ENCODE measurements at places on chromosomes 7 and 10.

- no peak for DNase-seq
These were observed 29.0 kb downstream of the AGAP3 start for GRCh38 chr7:151115121-151115835.

DNA sequence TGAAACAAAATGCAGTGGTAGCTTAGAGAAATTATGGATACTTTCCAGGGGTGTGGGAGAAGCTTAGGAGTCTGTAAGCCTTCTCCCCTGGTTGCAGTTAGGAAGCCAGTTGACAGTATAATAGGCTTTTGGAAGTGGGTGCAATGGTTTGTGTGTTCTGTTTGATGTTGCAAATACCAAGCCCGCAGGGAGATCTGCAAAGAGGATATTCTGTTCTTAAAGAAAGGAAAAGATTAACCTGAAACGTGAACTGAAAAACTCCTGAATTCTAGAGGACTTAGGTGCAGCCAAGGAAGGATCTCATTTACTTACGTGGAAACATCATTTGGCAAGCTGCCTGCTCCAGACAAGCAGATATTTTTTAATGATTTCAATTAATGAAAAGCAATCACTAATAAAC, 496.6 kb downstream of the AUTS2 start:
- no peak for DNase-seq

DNA sequence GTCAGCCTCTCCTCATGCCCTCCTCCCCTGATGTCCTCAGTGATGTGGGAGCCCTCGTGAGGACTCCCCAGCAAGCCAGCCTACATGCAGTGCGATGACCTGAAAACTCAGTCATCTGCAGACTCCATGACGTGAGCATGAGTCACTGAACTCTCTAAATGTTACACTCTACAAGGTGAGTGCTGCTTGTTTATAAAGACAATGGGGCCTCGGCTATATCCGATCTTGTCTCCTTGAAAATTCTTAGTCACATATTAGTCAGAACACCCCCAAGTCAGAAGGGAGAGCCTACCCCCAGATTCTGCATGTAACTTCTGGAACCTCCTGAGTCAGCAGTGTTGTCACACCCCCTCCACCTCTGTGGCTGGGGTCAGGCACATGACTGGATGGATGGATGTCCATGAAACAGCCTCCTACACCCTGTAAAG, 673.8 kb downstream of the INHBA start:
- DNase-seq: peak; percentile 55

- DNase-seq: no peak
These were observed 16.3 kb downstream of the SHH start for GRCh38 chr7:155795951-155796350.

DNA sequence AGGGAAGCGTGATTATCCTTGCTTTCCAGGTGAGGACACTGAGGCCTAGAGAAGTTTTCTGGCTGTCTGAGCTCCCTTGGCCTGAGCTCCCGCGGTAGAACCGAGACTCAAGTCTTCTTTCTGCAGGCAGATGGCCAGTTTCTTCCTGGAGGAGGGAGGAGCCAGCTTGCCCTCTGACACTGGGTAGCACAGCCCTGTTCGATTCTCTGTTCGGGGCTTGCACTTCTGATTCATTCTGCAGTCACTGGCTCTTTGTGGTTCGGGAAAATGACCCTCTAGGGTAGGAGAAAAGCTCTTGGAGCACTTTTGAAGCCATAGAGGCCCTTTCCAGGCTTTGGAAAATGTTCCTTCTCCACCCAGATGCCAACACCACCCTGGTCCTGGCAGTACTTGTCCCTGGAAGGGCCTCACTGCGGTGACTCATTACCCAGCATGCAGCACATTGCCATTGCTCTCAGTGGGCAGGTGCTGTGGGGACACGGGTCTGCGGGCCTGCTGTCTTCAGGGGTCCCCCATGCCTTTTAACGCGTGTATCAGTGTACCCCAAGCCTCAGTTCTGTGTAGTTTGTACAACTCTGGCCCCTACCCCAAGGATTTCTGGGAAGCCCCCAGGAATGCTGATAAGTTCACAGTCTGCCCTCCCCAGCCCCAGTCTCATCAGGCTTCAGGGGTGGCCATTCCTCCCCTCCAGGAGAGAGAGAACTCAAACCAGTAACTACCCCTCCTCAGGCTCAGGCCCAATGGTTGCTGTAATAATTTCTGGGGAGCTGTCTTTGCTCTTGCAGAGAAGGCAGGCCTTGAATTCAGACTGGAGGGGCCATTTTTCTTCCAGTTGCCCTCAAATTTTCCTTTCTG, 11.9 kb downstream of the CHST3 start:
- DNase-seq: no peak

DNA sequence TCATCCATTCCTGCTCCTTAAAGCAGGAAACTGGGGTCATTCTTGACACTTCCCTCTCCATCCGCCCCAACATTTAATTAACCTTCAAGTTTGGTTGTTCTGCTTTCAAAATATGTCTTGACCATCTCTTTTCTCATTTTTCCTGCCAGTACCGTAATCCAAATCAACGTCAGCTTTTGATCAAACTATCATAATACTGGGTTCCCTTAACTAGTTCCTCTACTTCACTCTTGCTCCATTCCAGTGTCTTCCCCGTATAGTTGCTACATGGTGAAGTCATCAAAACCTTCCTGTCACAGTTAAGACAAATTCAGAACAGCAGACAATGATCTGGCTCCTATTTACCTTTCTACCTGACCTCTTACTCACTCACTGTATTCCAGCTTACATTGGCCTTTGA, 6.6 kb upstream of the KLF14 start:
- no peak for DNase-seq

GRCh38 chr10:20855398-20856038, 41.6 kb downstream of the NEBL start:
- DNase-seq: peak; percentile 14

GRCh38 chr7:99642027-99642426, 25.3 kb downstream of the ZSCAN25 start:
- DNase-seq: no peak

DNA sequence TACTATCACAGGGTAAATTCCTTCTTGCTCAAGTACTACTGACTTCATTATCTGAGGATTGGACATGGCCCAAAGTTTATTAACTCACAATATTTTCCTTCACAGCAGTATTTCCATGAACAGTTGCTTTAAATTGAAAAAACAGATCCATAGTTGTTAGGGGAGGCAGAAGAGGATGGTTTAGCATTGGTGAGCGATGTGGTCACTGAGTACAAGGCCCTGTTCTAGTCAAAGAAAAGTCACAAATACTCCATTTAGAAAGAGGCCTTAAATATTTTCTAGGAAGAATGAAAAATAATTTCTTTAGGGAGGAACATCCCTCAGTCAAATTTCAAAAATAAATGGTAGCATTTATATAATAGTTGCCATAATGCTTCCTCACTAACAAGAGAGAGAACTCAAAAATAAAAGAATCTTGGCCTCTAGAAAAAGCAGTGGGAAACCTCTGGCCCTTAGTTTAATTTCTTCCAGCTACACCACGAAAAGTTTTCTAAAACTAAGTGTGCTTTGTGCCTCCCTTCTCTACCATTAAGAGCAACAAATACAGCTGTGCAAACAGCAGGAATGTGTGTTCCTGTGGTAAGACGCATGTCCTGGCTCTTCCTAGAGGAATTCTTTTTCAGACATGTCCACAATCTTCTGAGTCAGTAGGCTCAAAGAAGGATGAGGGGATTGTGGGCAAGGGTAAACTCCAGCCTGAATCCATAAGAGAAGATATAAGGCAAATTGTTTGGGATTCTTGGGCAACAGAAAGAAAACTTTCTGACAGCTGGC, 105.7 kb downstream of the HOXA1 start:
- DNase-seq: no peak

DNA sequence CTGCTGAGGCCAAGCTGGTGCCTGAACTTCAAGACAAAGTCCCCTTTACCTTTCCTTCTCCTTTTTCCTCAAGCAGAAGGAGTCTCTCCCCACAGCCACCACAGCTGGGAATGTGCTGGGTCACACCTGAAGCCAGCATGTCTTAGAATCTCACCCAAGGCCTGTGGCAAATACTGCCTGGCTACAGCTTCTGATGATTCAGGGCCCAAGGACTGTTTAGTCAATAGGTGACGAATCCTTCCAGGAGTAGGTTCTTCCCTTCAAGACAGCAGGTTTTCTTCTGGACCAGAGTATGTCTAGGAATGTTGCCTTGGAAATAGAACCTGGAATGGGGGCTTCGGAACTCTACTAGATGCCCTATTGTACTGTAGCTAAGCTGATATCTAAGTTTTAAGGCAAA, 374.6 kb downstream of the KIF20B start:
- no peak for DNase-seq

- no peak for DNase-seq
These were observed 517 bp downstream of the SRGN start for GRCh38 chr10:69088471-69088769.

DNA sequence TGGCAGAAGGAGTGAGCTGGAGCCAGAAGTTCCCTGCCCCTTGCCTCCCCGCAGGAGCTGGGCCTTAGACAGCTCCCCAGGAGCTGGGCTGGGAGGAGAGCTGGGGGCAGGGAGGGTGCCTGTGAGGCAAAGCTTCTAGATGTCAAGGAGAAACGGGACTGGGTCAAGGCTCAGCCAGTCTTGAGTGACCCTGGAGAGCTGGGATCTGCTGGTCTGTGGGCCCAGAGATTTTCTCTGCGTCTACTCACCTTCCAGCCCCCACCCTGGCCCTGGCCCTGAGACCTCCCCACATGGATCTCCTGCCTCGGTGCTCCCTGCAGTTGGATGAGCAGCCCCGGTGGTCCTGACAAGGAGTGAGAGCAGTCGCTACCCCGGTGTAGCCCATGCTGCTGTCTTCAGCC, 20.3 kb upstream of the SHH start:
- DNase-seq: no peak

GRCh38 chr7:134553976-134554375, 5.1 kb downstream of the AKR1B15 start:
- no peak for DNase-seq

DNA sequence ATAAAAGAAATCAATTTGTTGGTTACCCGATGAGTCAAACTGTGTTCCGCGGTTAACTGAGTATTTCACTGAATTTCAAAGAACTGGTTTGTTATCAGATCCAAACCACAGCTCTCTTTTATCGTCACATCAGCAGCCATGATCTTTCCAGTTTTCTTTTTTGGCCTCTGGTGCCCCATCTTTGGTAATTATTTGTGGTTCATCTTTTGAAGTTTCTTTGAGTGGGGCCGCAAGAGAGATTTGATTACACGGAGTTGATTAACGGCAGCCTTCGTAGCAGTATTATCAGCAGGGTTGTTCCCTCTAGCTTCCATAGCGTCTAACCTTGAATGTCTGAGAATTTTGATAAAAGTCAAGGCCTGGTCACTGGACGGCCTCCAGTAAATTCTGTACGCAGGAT, 154.9 kb upstream of the TNRC18 start:
- no peak for DNase-seq

DNA sequence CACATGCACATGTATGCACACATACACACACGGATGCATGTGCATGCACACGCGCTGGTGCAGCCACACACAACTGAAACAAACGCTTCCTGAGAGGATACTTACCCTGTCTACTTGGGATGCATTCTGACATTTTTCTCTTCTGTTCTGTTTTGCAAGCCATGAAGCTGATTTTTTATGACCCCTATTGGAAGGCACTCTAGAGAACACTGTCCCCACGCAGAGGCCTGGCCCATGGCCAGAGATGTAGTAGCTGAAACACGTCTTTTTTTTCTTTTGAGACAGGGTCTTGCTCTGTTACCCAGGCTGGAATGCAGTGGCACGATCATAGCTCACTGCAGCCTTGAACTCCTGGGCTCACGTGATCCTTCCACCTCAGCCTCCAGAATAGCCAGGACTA, 47.9 kb downstream of the VWA2 start:
- no peak for DNase-seq

DNA sequence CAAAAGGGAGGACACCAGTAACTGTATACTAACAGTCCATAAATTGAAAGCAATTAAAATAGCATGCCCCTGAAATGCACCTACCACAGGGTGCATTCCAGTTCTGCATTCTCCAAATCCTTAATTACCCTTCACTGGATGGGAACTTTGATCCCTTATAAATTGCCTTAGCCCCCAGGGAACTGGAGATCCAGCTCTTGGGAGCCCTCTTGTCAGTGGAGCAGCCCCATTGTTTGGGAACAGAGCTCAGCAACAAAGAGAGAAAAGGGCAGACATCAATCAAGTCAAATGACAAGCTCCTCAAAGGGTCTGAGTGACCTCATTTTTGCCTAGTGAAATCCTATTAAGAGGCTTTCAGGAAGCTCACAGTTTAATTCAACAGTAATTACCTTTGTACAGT, 472.6 kb downstream of the XPNPEP1 start:
- no peak for DNase-seq

GRCh38 chr7:155583636-155584035, 37.3 kb upstream of the CNPY1 start:
- DNase-seq: no peak

GRCh38 chr7:86981127-86981526, 78.3 kb downstream of the ELAPOR2 start:
- no peak for DNase-seq

DNA sequence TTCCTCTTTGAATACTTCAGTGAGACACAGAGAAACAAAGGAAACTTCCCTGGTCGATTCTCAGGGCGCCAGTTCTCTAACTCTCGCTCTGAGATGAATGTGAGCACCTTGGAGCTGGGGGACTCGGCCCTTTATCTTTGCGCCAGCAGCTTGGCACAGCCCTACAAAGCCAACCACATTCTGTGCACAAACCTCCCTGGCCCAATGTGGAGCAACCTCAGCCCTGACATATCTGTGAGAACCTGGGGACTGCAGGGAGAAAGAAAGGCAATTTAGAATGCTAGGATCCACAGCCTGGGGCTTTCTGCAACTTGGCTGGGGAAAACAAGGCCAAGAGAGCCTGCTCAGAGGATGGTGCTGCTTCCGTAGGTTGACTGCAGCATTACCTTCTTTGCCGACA, 63.5 kb upstream of the PRSS58 start:
- DNase-seq: no peak

- peak; percentile 55 for DNase-seq
These were observed 291.2 kb upstream of the FZD1 start for GRCh38 chr7:90972906-90973550.

DNA sequence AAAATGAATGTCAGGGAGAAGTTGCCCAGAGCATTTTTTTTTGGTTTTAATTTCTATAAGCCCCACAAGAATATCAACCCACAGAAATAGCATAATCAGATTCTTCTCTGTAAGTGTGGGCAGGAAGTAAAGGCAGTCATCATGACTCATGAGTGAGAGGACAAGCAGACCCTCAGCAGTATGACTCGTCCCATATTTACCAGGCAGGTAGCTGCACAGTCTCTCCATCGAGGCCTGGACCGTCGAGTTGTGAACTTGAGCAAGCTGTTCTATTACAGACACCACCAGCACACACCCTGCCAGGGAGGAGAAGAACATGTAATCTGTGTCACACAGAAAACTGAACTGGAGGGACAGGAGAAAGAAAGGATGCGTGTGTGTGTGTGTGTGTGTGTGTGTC, 37.8 kb downstream of the AOAH start:
- DNase-seq: no peak

GRCh38 chr10:131159771-131160170, 151.8 kb downstream of the TCERG1L start:
- DNase-seq: no peak

DNA sequence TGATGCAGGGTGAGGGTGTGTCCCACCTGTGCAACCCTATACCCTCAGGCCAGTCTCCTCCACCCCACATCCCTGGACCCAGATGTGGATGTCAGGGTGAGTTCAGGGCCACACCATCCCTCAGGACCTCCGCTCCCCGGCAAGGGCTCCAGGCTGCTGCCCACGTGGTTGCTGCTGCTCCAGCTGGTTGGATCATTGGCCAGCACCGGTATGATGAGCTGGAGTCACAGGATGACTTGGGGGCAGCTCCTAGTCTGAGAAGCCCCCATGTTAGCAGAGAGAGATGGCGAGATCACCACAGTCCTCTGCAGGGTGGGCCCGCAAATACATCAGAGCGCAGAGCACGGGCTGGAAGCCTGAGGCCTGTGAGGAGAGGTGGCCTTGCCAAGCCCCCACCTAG, 103.3 kb upstream of the GDF10 start:
- no peak for DNase-seq
